ENCODE measurements at places on chromosomes 5 and 9. TPM values are rescaled to one million over a fixed set of nuclear protein-coding genes. Genes with fewer than 3 reads are reported as not detected.

The CCDC192 gene
- polyA plus RNA-seq: 0.95 TPM

The OTP gene
- not detected for polyA plus RNA-seq

The FAM151B gene
- 2.5 TPM for polyA plus RNA-seq

The CAMK4 gene
- 3.6 TPM for polyA plus RNA-seq

The COL15A1 gene
- 25.8 TPM for polyA plus RNA-seq

The GABRA6 gene
- not detected for polyA plus RNA-seq

The OR13F1 gene
- polyA plus RNA-seq: not detected
